ENCODE measurements at places on chromosomes 7 and 10. TPM values are rescaled to one million over a fixed set of nuclear protein-coding genes. Genes with fewer than 3 reads are reported as not detected.

DNA sequence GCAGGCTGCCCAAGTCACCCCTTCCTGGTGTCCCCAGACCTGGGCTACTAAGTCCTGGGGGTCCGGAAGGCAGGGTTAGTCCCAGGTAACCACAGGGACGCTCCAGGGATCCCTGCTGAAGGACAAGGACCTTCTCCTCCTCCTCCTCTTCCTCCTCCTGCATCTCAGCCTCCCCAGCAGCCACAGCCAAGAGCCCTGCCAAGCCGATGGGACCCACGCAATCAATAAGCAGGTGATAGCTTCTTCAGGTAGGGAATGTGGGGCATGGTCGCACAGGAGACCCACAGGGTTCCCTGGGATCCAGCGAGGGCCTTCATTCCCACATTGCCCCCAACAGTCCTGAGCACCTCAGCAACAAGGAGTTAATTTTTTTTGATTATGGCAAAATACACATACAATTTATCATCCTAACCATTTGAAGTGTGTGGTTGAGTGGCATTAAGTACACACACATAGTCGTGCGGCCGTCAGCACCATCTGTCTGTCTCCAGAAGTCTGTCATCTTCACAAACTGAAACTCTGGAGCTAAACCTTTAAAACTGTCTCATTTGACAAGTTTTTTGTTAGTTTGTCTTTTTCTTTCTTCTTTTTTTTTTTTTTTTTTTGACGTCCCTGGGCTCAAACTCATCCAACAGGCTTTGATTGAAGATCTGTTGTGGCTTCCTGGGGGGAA is 12.1 kb downstream of the CRYGN start:
- DNase-seq, result no peak

- no peak for DNase-seq
Observed at GRCh38 chr10:128744092-128744491, 617.9 kb upstream of the MKI67 start.

GRCh38 chr10:62075414-62075813 is 173.9 kb downstream of the ARID5B start:
- no peak for DNase-seq

The CYP26C1 gene
- 0.33 TPM for total RNA-seq

The NT5C2 gene
- total RNA-seq, result 43.3 TPM

DNA sequence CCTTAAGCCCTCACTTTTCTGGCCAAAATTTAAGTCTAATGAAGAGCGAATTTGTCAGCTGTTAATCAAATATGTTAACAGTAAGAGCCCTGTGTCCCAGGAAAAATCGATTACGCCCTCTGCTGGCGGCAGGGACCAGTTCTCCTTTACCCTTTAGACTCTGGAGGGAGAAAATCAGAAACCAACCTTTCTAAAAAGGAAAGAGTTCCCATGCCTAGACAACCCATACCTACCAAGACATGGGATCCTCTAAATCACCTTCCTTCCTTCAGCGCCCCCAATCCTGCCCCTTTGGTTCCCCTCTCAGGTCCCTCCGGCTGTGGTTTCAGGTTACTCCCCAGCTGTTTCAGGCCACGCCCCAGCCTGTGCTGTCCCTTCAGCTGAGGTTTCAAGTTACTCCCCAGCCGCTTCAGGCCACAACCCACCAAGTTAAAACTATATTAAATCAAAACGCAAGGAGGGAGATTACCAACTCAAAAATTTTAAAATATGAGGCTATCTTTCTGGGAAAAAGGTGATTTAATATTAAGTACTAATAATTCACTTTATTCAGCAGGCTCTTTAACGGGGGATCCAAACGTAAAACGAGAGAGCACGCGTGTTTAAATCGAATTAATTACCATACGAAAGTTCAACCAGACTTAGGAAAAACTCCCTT is 1.4 kb upstream of the AKR1B15 start:
- peak; percentile 1 for DNase-seq

DNA sequence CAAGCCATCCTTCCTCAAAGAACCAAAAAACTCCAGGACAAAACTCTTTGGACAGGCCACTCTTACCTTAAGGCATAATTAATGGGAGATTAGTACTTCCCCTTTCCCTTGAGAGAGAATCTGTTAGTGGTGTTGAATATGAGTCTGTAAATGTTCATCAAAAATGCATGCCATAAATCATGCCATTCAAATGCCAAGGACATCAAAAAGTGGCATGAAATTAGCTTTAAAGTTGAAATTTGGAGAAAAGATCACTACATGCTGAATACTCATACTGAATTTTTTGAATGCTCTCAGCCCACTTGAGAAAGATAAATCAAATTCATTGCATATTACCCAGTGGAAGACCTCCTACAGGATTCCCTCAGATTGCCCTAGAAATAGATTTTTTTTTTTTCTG is 6.7 kb downstream of the NRCAM start:
- DNase-seq, result no peak

DNA sequence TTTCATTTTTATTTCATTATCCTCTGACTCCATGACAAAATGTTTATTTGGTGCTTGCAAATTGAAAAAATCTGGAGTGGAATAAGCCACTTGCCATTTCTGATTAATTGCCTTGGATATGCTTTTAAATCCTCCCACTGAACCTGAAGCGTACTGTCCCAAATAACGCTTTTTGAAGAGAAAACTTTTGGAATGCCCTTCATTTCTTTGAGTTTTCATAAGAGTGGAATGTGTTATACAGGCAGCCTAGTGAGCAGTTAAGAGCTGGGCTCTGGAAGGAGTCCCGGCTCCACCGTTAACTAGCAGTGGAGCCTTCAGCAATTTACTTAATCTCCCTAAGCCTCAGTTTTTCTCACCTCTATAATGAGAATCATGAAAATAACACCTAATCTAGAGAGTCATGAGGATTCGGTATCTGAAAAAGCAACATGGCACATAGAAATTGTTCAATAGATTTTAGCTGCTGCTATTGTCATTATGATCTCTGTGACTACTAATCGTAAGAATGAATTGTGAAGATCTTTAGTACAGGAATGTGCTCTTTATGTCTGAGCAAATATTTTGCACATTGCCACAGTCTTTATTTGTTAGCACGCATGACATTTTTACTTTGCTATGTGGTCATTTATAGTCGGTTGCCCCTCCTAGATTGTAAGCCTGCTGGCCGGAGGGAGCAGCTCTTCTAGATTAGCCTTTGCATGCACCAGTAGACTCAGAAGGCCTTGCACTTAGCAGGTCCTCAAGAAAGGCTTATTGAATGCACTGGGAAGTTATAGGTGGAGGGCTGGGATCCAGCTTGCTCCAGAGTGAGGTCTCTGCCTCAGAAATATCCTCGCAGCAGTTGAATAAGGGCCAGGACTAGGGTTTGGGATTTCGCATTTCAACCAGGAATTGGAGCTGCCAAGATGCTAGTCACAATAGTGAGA is 59.4 kb downstream of the PLCE1 start:
- no peak for DNase-seq

- DNase-seq, result no peak
Observed at GRCh38 chr7:76198202-76198601, 3.5 kb upstream of the SRRM3 start.

- no peak for DNase-seq
Observed at GRCh38 chr10:85741626-85742300, 624.8 kb downstream of the GRID1 start.

DNA sequence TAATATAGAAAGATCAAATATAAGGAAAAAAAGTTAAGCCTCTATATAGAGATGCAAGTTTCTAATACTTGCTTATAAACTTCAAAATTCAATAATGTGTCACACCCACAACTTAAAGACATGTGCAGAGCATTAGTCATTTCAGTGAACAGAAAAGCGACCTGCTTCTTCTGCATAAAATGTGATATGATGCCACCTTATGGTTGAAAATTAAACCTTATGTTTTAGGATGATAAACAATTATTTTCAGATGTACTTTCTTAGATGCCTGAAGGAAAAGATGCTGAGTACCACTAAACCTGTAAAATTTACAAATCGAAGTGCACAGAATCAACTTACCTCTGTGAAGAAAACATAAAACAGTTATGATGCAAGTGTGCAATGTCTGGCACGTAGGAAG is 96.0 kb downstream of the MTERF1 start:
- DNase-seq, result no peak

DNA sequence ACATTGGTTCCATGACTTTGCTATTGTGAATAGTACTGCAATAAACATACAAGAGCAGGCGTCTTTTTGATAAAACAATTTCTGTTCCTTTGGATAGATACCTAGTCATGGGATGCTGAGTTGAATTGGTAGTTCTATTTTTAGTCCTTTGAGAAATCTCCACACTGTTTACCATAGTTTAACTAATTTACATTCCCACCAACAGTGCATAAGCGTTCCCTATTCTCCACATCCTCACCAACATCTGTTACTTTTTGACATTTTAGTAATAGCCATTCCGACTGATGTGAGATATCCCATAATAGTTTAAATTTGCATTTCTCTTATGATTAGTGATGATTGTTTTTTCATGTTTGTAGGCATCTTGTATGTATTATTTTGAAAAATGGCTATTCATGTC is 707.0 kb downstream of the SORCS1 start:
- DNase-seq, result no peak

DNA sequence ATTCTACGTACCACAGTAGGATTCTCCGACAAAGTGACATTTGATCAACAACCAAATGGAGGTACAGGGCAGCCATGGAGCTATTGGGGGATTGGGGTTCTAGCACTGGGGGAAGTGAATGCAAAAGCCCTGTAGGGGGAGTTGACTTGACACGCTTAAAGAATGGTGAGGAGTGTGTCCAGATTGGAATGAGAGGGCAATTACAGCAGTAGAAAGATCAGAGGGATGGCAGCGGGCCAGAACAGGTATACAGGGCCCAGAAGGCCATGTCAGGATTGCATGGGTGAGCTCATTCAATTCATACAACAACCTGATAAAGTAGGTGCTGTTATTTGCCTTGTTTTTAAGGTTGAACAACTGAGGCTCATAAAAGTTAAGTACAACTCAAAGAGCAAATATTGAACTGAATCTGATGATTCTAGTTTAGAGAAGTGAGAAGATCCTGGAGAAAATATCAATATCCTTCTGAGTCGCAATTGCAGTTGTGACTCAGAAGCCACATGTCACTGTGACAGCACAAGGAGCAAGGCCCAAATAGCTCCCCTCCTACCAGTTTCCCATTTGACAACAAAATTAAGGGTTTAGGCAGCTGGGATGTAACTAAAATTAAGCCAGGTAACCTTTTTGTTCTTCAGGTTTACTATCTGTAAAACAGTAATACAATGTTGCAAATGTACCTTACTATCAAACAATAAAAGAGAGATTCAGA is 28.0 kb upstream of the CTTNBP2 start:
- no peak for DNase-seq

- DNase-seq, result no peak
Observed at GRCh38 chr7:129804890-129805719, 147.7 kb downstream of the UBE2H start.

The TEX47 gene
- total RNA-seq, result not detected

GRCh38 chr7:11792166-11792565 is 39.8 kb downstream of the THSD7A start:
- no peak for DNase-seq

GRCh38 chr7:155497149-155497901 is 39.4 kb downstream of the EN2 start:
- DNase-seq, result no peak

GRCh38 chr10:86372119-86372783 is 5.7 kb upstream of the GRID1 start:
- DNase-seq, result no peak

DNA sequence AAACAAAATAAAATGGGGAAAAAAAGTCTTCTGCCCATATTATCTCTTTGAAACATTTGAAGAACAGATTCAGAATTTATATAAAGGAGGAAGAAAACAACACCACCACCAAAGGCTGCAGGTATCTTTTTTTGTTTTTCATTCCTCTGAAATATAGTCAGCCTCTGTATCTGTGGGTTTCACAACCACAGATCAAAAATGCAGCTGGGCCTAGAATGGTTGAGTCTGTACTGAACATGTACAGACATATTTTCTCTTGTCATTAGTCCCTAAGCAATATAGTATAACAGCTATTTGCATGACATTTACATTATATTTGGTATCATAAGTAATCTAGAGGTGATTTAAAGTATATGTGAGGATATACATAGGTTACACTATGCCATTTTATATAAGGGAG is 559.7 kb upstream of the LRRN3 start:
- DNase-seq, result no peak

- peak; percentile 33 for DNase-seq
Observed at GRCh38 chr10:7956508-7956907, 98.0 kb upstream of the GATA3 start.

- no peak for DNase-seq
Observed at GRCh38 chr10:129917936-129918335, 46.1 kb downstream of the EBF3 start.

DNA sequence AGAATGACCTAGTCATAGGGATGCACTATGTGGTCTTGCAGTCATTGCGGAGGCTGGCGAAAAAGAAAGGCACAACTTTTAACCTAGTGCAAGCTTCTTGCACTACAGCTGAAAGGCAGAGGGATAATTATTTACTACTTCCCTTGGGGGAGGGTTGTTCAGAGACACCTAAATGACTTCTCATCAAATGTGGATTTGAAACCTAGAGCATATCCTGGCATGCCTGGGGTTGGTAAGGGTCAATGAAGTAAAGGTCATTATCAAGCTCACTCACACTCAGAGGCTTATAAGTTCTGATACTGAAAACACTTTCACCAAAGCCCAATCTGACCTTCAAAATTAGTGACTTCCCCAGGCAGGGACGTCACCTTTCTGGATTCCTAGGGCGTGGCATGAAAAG is 108.9 kb upstream of the AMPH start:
- DNase-seq, result no peak

DNA sequence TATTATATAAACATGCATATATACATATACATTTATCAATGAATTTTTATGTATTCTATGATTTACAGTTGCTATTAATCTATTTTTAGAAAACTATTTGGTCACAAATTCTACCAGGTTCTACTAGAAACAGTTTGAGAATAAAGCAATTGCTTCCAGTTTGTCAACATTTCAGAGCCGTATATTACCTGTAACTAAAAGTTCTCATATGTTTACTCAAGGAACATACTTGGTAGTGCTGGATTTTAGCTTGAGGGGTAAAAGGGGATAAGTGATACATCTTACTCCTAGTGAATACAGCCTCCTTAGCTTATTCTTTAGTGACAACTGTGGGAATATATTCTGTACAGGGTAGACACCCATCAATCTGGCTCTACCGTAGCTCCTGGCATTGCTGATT is 1590.5 kb upstream of the LRRTM3 start:
- DNase-seq, result no peak

The GHRHR gene
- total RNA-seq, result not detected

GRCh38 chr10:46220187-46220586 is 66.6 kb upstream of the ANTXRL start:
- no peak for DNase-seq
